Cortex of kidney (tissue), 1 donor: ENCODE measurements at places on chromosomes 2 and 18.

DNA sequence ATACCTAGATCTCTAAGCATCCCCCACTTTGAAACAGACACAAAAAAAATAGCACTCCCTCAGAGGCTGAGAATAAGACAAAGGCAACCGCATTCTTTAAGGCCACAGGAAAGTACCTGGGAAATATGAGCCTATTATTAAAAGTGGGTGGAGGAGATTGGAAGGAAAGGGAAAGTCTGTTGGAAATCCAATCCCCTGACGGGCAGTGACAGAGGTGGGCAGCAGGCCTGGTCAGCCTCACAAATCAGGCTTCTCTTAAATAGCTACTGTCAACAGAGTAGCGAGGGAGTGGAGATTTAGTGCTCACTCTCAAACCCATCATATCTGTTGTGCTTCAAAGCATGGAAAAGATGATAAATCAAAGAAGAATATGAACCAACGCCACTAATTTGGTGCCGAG, 324.4 kb downstream of the ALK start:
- DNase-seq: no peak

DNA sequence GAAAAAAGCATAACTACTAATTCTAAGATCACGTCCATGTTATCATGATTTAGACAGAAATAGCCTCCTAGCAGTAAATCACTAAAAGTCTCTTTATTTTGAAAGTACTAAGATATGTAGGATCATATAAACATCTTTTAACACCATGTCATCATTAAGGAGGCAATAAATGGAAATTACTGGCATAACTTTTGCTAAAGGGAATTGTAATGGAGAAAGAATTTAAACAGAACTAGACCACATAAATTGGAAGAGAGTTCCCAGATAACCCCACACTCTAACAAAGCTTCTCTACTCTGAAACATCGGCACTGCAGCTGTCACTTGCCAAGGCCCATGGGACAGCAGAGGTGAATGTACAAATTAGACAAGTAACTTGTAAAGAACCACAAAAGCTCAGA, 29.5 kb downstream of the STK39 start:
- no peak for DNase-seq

DNA sequence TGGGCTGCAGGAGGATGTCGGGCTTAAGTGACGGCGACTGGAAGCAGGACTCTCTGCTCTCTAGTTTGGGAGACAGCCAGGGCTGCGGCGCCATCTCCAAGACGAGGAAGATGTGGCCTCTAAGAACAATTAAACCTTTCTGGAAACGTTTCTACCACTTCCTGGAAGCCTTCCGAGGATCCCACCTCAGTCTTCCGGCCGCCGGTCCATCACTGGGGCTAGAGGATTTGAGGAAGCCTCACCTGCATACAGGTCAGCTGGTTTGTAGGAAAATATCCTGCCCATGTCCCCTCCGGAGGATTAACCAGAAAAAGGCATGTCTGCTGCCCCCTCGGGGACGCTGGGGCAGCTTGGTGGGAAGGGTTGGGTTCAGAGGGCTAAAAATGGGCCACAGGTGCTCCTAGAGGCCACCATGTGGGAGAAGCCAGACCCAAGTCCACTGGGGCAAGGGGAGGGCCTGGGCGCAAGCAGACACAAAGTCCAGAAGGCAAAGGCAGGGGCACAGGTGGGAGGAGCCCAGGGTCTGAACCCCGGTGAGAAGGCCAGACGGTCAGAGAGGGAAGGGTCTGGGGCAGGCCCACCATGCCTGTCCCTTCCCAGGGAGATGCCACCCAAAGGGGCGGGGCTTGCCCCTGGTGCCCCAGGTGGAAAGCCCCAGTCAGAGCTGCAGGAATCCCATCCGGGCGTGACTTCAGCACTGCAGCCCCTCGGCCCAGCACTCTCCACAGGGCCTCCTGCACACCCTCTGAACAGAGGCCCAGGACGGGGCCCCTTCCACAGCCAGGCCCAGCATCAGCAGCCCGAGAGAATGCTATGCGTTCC, 82.2 kb upstream of the ID2 start:
- no peak for DNase-seq

GRCh38 chr2:42971947-42972736, 179.8 kb upstream of the HAAO start:
- no peak for DNase-seq

- DNase-seq: no peak
These were observed 118.0 kb downstream of the MBP start for GRCh38 chr18:77014538-77014937.

- no peak for DNase-seq
These were observed 57.5 kb downstream of the DTNB start for GRCh38 chr2:25615920-25616319.
